ENCODE measurements at places on chromosomes 11 and 22.

DNA sequence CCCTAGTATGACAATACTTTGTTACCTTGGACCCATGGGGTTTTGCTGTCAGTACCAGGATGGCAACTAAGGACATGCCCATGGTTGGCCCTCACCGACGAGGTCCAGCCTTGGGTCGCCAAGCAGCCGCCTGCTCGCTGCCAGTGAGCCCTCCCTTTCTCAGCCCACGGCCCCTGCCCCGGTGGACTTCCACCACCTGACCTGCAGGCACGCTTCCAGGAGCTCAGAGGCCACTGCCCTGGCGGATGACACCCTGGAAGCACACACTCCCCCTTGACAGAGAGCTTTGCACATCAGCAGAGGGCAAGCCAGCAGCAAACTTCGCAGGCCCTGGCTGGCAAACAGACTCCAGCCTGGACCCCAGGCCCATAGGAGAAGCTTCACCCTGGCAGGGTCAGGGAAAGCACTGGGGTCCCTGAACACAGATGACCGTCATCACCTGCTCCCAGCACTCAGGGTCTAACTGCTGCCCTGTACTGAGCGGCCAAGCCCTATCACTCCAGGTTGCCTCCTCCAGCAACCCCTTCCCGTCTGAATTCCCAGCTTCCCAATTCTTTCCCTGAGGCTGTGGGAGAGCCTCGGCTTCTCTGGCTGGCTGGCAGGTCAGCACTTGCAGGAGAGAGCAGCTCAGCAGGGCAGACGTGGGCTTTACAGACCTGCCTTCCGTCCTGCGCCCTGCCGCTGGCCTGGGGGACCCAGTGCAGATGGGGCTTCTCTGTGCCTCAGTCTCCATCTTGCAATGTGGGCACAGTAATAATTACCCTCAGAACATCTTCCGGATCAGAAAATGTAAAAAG is 2.7 kb upstream of the PPARA start:
- no peak for DNase-seq

DNA sequence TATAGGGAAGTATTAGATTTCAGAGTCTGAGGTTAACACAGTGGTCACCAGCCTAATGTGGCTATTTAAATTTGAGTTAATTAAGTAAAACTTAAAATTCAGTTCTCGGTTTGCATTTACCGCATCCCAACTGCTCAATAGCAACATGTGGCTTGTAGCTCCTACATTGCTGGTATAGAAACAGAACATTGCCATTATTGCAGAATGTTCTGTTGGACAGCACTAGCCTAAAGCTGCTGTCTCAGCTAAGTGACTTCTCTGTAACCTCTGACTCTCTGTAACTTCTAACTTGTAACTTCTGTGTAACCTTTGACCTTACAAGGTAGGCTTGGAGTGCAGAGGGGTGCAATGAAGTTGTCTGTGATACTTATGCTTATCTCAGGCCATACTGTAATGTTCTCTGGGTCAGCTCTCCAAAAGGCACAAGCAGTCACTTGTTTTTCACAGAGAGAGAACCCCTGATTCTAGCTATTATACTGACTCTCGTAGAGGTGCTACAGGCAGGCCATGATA is 78.7 kb downstream of the ZNRF3 start:
- no peak for DNase-seq

DNA sequence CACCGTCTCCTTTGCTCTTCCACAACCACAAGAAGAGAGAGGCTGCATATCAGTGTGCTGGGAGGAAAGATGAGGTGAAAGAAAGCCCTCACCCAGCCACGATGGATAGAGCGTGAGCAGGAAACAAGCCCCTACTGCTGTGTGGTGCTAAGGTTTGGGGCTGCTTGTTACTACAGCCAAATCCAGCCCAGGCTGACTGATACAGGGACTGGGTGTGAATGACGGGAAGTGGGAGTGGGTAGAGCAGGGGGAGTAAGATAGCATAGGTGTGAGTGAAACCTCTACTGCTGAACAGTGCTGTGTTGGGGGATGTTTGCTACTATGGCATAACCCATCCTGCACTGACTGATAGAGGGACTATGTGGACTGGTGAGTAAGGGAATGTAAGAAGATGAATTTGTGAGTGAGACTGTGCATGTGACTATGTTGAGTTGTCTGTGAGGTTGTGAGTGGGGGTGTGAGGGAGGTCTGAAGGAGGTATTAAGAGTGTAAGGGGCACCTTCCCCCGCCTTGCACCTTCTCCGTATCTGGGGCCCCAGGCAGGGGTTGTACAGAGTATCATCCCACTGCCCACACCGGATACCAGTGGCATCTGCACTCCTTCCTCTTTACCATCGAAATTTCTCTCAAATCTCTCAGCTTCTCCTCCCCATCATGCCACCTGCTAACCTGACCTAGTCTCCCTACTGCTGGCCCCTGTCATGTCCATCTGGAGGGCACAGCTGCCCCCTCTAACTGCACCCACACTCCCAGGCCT is 91.5 kb downstream of the MN1 start:
- no peak for DNase-seq

DNA sequence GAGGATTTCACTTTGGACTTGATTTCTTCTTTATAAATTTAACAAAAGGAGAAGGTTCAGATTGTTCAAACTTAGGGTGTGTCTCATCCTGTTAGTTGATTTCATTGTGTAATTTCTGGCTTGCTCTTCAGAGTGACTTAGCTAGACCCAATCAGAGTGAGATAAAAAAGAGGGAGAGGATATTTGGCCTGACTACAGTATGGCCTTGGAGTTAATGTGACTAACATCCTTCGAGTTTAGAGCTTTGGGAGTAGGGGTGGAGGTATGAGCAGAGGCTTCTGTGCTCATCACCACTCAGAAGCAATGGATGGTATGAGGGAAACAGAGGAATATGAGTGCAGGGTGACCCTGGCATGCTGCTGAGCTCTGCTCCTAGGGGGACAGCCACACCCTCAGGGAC is 114.2 kb downstream of the ME3 start:
- no peak for DNase-seq

DNA sequence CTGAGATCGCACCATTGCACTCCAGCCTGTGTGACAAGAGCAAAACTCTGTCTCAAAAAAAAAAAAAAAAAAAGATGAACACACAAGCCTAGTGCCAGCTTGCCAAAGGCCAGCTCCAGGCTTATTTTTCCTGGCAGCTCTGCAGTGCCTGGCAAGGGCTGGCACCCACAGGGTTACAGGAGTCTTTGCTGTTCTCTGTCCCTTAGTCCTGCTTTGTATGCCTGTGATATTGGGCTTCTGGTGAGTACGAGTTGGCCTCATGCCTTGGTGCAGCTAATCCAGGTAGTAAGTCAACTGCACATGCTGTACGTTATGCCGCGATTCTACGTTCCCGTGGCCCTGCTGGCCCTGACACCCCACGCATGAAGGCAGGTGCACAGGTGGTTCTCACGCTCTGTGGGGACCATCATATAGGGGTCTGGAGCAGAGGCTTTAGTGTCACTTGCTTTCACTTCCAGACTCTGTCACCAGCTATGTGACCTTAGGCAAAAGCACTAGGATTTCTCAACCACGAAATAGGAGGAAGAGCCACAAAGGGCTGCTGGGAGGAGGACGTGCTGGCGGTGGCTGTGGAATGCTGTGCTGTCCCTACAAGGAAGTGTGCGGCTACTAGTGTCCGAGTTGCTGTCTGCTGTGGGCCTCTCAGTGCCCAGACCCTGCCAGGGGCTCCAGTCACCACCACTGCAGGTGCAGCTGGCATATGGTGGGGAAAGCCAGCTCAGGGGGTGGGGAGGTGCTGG is 21.4 kb upstream of the RASL10A start:
- DNase-seq, result no peak

- no peak for DNase-seq
These were observed 1.5 kb downstream of the MIOX start for GRCh38 chr22:50488006-50488677.

DNA sequence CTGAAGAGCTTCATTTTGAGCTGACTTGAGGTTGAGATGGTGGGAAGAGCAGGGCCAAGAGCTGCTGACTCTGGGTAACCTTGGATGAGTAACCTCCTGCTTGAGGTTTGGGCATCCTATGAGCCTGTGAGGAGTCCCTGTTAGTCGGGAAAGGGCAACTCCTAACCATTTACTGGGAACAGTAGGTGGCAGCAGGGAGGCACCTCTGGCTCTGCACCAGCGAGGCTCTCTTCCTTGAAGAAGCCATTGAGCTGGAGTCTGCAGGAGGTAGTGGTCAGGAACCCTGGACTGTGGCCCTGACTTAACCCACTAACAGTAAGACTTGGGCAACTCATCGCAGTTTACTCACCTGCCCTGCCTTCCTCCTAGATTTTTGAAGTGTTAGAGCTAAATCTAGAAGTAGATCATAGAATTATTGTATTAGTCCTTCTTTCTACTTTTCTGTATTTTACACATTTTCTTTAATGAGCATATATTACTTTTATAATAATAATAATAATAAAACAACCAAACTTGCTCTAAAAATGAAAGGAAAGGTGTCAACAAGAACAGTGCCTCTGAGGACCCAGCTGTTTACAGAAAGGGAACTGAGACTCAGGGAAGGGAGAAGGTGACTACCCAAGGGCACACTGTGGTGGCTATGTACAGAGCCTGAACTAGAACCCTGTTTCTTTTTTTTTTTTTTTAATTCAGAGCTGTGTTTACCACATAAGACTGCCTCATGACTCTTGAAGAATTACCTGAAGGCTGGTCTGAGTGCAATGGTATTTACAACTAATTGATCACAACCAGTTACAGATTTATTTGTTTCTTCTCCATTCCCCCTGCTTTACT is 47.5 kb downstream of the MEI1 start:
- DNase-seq, result peak; percentile 11

DNA sequence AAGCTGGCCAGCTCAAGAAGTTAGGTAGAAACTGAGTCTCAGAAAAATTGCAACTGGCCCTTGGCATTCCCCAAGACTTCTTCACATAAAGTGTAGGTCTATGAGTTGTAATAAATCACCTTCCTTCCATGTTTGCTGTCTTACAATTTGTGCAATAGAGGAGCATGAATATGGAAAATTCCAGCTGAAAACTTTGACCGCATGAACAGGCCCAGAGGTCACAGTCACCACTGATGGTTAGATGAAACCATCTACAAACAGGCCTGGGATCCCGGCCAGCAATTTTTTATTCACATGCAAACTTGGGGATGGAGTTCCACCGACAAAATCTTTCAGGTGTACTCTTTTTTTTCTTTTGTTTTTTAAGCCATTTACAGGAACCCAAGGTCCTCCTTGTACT is 88.1 kb downstream of the SERGEF start:
- DNase-seq, result no peak

- DNase-seq, result no peak
These were observed 471.9 kb upstream of the KIRREL3 start for GRCh38 chr11:127472505-127472904.

GRCh38 chr11:94539420-94539819 is 4.3 kb upstream of the FUT4 start:
- no peak for DNase-seq

Data from T-helper 2 cell (primary cell).